CD4-positive, alpha-beta T cell treated with Interleukin-15 for 1 hour (primary cell): ENCODE measurements at places on chromosomes 7 and 10.
A peak's percentile ranks its signal among the peaks of the same experiment; 100 is the strongest.

GRCh38 chr7:47488969-47489342 lies 93.0 kb downstream of the TNS3 start:
- no peak for DNase-seq

- peak; percentile 30 for DNase-seq
These were observed 875 bp upstream of the HECTD2 start for GRCh38 chr10:91409069-91409868.

GRCh38 chr10:124892905-124893304 lies 49.0 kb upstream of the ZRANB1 start:
- DNase-seq: no peak

DNA sequence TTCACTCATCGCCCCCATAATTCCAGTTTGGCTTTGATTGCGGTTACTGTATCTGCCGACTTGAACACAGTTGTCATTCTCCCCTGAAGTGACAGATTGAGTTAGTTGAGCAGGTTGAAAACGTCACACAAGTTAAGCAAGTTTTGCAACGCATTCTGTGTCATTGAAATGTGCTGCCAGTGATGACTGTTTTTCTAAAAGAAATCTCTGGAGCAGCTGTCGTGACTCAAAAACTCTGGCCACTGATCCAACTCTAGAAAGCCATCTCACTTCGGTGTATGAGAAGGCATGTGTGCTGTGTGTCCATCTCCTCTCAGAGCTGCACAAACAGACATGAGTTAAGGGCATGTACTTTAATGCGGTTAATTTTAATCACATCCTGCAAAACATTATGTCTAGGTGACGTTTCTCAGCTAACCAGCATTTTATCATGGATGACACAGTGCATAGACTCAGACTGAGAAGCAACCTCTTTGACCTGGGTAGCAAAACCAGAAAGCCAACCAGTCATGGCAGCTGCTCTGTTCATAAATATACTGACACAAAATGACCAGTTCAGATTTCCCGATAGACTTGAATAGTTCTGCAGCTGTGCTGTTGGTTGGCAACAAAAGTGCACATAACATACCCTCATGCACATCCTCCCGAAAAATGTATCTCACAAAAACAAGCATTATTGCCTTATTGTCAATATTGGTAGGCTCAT lies 69.3 kb downstream of the CSTF2T start:
- no peak for DNase-seq

- DNase-seq: peak; percentile 51
These were observed 45.7 kb downstream of the IKZF1 start for GRCh38 chr7:50349963-50350944.

DNA sequence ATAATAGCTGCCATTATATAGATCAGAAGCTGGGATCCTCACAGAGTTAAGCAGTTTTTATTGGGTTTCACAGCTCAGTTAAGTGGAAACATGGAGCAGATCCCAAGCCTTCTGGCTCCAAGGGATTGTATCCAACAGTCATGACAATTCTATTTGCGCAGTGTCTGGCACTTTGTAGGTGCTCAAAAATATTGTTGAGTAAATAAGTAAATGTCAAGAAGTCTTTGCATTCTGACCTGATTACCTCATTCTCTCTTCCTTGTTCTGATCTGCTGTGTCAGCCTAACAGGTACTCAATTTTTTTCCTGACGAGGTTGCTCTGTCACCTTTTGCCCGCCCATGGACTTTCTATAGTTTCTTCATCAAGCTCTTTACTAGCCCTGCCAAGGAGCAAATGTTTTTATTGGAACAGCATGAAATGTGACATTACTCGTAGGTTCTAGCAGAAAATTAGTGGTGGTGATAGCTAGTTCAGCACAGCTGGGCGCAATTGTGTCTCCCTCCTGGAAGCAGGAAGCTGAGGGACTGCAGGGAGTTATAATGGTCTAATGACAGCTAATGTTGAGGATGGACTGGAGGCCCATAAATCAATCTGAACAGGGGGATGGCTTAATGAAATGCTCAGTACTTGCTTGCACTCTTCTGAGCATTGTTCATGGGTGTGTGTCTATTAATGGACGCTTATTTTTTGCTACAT lies 680.2 kb downstream of the CCSER2 start:
- DNase-seq: no peak

DNA sequence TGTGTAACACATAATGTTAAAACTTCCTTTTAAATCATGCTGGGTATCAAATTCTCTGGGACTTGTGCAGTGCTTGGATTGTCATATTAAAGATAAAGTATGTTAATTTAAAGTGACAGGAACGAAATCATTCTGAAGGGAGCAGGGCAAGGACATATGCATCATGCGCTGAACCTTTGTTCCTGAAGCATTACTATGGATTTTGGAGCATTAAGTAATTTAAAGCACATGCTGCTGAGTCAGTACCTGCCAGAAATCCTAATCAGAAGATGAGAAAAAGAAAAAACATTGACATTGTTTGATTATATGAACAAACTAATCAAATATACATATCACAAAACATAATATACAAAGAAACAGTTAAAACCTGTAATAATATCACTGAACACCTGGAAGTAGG lies 101.4 kb downstream of the MICU1 start:
- no peak for DNase-seq

DNA sequence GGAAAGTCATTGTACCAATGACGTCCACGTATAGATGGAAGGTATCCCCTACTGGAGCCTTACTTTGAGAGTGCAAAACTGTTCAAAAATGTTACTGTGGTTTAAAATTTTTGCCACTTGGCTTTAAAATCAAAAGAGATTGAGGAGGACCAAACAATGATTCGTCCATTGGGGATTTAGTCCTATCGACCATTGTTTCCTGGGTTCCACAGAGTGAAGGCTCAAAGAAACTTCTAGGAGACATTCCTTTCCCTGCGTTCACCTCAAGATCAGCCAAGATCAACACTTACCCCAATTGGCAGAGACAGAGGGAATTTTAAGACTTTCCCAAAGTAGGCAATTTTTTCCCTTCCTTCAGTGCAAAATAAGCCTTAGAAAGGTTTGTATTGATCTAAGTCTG lies 152.3 kb downstream of the NEBL start:
- no peak for DNase-seq

GRCh38 chr7:23357190-23358093 lies 58.3 kb downstream of the MALSU1 start:
- DNase-seq: no peak

- no peak for DNase-seq
These were observed 13.8 kb upstream of the PITRM1 start for GRCh38 chr10:3186368-3186767.

- no peak for DNase-seq
These were observed 160.6 kb downstream of the ADARB2 start for GRCh38 chr10:1576467-1577372.

DNA sequence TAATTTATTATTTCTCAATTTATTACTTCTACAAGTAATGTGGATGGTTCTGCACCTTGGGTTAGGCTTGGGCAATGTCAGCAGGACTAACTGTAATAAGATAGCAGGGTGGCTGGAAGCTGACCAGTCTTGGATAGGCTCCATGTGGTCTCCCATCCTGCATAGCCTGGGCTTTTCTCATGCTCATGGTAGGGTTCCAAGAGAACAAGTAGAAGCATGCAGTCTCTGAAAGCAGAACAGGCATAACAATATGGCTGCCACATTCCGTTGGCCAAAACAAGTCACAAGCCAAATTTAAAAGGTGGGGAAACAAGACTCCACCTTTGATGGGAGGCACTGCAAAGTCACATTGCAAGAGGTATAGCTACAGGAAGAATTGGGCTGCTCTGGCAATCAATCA lies 98.6 kb upstream of the MDFIC start:
- no peak for DNase-seq

DNA sequence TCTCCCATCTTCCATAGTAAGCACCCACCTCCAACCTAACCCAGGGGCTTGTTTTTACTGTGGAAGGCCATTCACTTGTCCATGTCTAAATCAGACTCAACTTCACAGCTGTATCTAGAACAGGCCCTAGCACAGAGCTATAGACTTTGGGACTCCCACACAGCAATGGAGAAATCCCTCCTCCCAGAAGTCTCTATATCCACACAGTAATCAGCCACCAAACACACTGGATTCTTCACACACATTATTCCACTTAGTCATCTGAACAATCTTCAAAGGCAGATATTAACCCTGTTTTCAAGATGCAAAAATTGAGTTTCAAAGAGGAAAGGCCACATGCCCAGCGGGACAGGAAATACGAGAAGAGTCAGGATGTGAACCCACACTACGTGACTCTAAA lies 81.8 kb downstream of the MALSU1 start:
- no peak for DNase-seq

DNA sequence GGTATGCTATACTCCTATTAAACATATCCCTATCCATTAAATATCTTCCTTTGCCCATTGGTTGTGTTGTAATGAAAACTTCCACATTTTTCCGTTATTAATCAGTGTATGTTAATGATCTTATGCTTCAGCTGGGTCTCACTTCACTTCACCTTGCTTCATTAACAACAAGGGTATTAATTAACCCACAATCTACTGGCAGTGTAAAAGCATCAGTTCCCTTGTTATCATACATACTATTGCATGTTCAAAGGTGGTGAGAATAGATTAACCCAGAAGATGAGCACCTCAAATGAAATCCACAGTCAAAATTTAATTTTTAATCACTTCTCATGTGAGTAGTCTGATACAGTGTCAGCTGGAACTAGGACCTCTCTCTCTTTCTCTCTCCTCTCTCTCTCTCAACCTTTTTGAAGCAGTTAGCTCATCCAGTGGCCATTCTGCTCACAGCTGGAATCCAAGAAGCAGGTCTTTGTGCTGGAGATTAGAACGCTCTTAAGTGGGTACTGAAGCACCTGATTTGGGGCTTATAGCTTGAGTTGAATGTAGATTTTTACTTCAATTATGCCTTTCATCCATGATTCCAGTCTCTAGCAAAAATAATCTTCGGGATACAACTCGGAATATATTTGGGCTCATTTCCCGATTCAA lies 172.3 kb downstream of the RAPGEF5 start:
- DNase-seq: no peak

DNA sequence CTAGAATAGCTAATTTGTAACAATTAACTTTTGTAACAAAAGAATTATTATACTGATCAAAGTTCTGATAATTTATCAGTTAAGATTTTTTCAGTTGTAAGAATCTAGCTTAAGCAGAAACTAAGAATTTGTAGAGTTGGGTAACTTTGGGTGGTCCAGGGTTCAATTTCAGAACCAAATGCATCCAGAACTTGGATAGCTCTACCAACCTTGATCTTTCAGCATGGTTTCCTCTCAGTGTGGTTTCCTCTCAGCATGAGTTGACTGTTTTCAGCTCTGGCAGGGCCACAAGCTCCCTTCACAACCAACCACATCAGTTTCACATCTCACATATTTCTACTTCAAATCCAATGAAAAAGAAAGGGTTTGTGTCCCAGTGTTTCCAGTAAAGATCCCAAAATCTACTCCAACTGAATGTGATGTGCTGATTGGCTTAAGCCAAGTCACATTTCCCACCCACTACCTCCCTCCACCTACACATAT lies 3.3 kb upstream of the FAS start:
- no peak for DNase-seq

DNA sequence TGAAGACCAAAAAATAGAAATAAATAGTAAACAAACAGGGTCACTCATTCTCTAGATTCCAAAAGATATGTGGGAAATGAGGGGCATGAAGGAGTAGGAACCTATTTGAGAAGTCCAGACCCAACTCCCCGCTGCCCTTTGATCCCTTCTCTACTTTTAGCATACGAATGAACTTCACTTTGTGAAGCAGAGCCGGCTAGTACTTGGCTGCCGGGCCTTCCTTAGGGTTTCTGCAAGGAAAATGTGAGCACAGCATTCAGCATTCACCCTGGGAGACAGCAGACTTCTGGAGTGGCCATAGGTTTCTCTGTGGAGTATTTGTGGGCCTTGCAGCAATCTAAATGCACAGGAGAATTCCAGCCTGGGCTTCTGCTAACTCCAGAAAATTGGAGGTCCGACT lies 76.3 kb upstream of the PRKAR2B start:
- no peak for DNase-seq

- no peak for DNase-seq
These were observed 84.6 kb upstream of the PDLIM1 start for GRCh38 chr10:95375418-95375817.

DNA sequence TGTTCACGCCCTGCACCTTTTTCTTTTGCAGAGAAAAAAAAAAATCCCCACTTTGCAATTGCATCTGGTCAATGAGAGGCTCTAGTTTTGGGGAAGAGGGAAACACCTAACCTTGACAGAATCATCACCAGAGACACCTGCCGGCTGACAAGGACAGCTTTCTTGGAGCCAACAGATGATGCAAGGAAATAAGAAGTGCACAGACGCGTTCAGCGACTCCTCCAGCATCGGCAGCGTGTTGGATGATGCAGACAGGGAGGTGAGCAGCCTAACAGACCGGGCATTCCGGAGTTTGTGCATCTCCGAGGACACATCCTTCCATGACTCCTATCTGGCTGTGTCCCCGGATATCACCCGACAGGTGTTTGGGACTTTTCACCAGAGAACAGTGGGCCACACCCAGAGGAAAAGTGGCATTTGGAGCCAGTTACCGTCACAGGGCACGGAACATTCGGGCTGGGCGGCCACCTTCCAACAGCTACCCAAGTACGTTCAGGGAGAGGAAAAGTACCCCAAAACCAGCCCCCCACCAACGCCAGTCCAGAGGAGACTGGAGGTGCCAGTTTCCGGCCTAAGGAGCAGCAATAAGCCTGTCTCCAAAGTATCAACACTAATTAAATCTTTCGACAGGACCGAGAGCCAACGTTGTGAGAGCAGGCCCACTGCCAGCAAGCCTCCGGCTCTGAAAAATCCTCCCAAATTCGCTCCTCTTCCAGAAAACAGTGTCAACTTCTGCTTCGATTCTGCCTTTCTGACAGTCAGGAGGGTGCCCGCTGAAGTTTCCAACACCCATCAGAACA lies 23.6 kb downstream of the C10orf71 start:
- DNase-seq: no peak

DNA sequence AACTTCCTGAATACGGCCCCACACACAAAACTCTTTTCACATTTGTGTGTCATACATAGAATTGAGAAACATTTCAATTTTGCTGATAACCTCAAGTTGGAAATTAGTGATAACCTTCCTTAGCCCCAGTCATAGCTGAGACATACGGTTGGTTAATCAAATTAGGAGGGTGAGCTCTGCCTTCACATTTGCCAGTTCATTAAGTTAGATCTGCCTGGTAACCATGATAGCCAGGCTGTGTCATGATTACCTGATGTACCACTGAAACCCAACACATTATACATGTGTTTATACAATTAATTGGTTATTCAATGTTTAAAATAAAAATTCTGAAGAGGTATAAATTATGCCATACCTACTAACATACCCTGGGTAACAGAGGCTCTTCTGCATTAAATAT lies 60.8 kb upstream of the RAB11FIP2 start:
- DNase-seq: no peak

- DNase-seq: no peak
These were observed 580.1 kb upstream of the AUTS2 start for GRCh38 chr7:69018200-69018599.
